ENCODE measurements at places on chromosomes 2 and 18.

- DNase-seq = no peak
These were observed 68.6 kb downstream of the APLF start for GRCh38 chr2:68536000-68536399.

DNA sequence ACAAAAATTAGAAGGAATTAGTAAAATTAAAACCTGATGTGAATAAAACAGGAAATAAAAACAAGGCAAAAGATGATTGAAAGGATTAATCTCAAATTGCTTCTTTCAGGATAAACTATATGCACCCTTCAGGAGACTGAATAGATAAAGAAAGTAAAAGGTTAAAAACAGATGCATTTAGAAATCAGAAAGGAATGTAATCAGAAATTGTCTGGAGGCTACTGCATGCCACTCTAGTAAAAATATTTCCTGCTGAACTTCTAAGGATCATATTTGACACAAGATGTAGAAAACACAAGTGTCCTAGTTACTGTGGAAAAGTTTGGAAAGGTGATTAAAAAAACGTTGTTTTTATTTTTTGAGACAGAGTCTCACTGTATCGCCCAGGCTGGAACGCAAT, 16.2 kb downstream of the CHCHD5 start:
- no peak for DNase-seq

- peak; percentile 53 for DNase-seq
These were observed 5.8 kb upstream of the RTN4 start for GRCh38 chr2:55056024-55056521.

GRCh38 chr2:33929467-33929866, 330.4 kb upstream of the FAM98A start:
- no peak for DNase-seq

GRCh38 chr2:104938231-104938941, 84.5 kb downstream of the POU3F3 start:
- DNase-seq = no peak

- no peak for DNase-seq
These were observed 30.2 kb downstream of the CMPK2 start for GRCh38 chr2:6835467-6835866.

DNA sequence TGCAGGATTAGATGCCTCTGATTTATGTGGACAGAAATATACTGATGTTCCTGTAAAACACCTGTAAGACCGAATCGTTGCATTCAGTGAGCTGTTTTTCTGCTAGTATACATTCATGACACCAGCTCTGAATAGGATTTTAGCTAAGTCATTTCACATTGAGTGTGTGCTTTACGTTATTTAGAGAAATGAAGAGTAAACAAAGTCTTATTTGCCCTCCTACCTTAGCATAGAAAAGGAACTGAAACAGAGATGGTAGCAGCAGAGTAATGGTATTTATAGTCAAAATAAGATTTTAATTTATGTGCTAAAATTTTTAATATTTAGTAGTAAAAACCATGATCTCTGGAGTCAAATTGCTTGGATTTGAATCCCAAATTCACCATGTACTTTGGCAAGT, 168.0 kb downstream of the CERS6 start:
- no peak for DNase-seq

GRCh38 chr2:138381373-138381772, 120.2 kb upstream of the SPOPL start:
- DNase-seq = no peak

- no peak for DNase-seq
These were observed 30.9 kb downstream of the CENPO start for GRCh38 chr2:24824071-24824588.

- DNase-seq = peak; percentile 43
These were observed 807 bp upstream of the CREB1 start for GRCh38 chr2:207528980-207529329.

DNA sequence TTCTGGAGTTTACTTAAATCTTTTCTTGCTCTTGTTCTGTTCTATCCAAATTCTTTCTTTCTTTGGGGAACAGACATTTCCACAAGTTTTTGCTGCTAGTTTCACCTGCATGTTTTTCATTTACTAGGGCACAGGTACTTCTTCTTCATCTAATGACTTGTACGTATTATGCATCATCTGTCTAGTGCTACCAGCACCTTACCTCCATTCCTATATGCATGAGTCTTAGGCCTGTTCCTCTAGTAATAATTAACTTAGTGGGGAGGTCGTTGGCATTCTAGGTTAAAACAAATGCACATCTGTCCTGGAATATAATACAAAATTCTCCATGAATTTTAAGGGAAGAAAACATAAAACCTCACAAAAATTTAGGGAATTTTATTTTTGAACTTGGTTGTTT, 164.5 kb upstream of the STON1 start:
- DNase-seq = no peak

GRCh38 chr2:109438773-109439389, 174.9 kb downstream of the SEPTIN10 start:
- DNase-seq = peak; percentile 88

DNA sequence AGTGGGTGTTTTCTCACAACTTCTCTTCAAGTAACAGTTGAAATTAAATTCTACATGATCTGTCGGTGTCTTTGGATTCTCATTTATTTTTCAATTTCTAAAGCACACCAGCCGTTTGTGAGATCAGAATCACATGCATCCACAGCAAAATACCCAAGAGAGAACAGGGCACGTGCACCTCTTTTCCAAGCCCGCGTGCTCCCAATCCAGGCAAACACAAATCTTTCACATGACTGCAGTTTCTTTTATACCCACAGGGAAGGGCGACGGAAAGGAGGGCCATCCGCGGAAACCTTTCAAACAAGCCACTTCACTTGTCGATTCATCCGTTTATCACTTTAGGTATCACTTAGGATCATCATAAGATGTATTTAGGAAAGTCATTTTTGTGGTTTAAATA, 13.0 kb upstream of the DAPL1 start:
- DNase-seq = no peak

- DNase-seq = no peak
These were observed 57.6 kb downstream of the EPHA4 start for GRCh38 chr2:221514305-221515040.

DNA sequence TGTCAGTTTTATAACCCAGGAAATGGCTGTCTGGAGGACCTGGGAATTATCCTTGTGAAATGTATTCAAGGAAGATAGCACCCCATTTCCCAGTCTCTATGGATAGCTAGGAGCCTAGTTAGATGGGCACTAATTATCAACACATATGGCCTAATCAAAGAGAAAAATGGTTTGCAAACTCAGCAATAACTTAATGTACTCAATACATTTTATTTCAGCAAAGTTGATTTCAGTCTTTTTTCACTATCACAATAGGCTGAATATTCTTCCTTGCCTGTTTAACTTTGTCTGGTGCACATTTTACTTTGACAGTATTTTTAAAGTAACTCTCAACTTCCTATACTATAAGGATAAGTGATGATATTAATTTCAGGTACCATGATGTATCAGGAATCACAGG, 756.3 kb downstream of the CCDC85A start:
- DNase-seq = no peak

- DNase-seq = peak; percentile 66
These were observed 135.8 kb downstream of the SH3RF3 start for GRCh38 chr2:109264595-109265328.

DNA sequence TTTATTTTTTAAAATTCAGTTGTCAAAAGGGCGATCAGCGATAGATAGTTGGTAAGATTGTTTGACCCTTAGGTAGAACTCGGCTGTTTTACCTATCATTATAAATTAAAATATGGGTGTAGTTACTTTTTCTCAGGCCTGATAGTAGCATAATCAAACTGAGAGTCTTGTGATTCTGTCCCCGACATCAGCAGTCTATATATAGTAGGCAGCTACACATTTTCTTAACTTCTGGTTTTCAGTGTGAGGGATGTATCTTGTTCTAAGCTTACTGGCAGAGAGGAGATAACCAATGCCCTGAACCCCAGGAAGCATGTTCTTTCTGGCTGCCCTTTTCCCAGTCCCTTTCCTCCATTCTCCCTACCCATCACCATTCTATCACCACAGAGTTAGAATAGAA, 56.6 kb downstream of the XRCC5 start:
- DNase-seq = no peak

Data from AG08395 (cell line).